ENCODE measurements at places on chromosomes 1 and 21.

- DNase-seq: no peak
Measured at GRCh38 chr1:245183429-245183828, 28.6 kb downstream of the KIF26B start.

DNA sequence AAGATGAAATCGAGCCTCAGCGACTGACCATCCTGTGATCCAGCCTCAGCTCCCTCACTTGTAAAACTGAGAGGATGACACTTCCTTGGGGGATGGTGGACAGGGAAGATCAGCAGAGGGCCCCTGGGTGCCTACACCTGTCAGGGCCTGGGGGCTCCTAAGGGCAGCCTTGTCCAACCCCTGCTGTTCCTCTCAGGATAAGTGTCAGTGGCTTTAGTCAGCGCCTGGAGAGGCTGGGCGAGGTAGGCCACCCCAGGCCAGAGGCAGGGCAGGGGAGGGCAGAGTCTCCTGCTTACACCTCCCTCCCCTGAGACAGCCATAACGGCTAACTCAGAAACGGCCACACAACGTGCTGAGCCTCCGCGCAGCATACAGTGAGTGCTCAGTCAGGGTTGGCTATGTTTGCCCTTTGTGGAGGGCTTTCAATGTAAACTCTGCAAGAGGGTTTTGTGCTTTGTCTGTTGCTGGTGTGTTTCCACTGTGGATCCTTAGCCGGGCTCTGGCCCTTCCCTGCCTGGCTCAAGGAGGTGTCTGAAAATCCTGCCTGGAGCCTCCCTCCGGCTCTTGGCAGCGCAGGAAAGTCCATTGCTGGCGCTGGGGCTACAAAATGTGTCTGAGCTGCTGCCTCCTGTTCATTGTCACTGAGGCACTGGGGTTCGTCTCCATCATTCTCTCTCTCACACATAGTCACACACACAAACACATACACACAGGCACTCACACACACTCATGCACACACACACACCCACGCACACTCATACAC, 588.4 kb downstream of the PTPRU start:
- DNase-seq: no peak

DNA sequence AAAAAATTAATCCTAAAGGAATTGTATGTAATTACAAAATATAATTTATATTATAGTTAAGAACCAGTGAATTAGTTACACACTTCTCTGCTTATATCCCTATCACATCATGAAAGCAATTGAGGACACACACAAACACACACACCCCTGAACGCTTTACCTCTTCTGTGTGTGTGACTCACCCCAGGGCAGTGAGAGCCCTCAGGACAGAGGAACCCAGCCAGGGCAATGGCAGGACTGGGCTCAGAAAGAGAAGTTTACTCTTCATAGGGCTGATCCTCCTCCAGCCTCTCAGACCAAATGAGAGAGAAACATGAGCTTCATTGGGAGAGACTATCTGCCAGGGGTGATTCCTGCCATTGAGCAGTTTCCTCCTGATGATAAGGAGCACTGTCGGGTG, 38.1 kb downstream of the SLC44A3 start:
- DNase-seq: no peak

DNA sequence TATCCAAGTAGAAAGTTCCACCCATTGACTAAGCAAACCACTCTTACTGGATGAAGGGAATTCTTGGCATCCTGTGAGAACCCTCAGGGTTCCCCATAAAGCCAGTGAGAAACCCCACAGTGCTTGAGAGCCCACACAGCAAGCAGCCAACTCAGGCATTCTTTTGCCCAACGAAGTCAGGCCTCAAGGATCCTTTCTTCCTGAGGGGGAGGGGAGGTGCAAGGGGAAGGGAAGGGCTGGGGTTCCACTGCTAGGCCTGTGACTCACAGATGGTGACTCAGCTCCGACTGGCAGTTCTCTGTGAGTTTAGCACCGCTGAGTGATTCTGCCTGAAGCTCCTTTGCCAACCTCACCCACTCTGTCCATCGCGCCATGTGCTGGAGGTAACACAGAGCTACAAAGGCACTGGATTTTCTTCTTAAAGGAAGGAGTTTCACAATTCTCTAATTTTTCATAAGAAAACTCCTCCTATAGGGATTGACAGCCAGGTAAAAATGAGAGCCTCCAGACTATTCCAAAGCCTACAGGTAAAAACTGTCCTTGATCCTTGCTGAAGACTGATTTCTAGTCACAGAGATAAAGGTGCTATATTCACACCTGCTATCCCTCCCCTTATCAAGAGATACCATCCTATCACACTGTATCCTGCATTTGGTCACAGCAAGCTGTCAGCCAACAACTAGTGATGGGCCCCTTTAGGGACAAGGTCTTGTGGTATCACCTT, 4.8 kb downstream of the ENO1 start:
- no peak for DNase-seq

DNA sequence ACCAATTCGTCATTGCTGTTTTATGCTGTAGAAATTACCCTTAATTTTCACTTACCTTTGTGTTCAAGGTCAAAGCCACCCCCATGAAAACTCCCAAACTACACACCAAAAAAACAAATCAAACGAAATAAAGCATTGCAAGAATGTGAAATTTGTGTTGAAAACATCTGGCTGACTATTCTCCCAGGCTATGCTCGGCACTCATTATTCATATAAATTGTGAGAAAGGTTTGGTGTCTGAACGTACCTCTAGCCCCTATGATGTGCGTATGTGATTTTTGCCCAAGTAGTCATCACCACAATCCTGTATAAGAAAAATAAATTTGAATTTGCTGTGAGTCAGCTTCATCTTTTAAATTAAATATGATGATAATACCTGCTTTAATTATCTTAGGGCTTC, 34.9 kb downstream of the ADAMTS1 start:
- no peak for DNase-seq

- DNase-seq: no peak
Measured at GRCh38 chr1:228089519-228090380, 7.2 kb downstream of the ARF1 start.

DNA sequence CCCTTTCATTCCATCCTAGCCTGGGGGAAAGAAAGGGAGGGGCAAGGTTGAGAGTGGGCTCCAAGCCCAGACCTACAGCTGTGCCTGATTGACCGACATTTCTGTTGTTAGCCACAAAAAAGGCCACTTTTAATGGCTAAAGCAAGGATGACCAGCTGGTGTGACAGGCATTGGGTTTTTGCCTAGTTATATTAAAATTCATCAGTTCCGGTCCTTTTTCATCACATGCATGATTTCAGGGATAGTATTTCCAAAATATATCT, 192.3 kb downstream of the ZNF326 start:
- DNase-seq: no peak

GRCh38 chr1:184545601-184546000, 158.8 kb downstream of the C1orf21 start:
- DNase-seq: no peak

Measured in left renal cortex interstitium (tissue), 4 donors.